LHCN-M2 (cell line): ENCODE measurements at places on chromosomes 1 and 21. TPM values are rescaled to one million over a fixed set of nuclear protein-coding genes. Genes with fewer than 3 reads are reported as not detected.

The SPRR2G gene
- not detected in 2 replicates for total RNA-seq

The HSD3B2 gene
- total RNA-seq = not detected in 2 replicates

The LCE1B gene
- total RNA-seq = not detected in 2 replicates

The C1QB gene
- total RNA-seq = not detected in 2 replicates

The VHLL gene
- not detected in 2 replicates for total RNA-seq

The ZNF697 gene
- 2.2 and 2.3 TPM in 2 replicates for total RNA-seq

The KLF17 gene
- 0.11 and 0.19 TPM in 2 replicates for total RNA-seq

The C2CD4D gene
- total RNA-seq = not detected in 2 replicates

The CD52 gene
- not detected in 2 replicates for total RNA-seq
